Stimulated activated CD4-positive, alpha-beta T cell treated with anti-CD3 and anti-CD28 coated beads, Interleukin-15, amount 100 ng/mL, for 48 hours (primary cell): ENCODE measurements at places on chromosomes 5 and 9.

GRCh38 chr9:4596165-4596922 lies 65.8 kb upstream of the PLPP6 start:
- DNase-seq, result no peak

- DNase-seq, result no peak
Observed at GRCh38 chr9:88266416-88266815, 121.8 kb upstream of the SPIN1 start.

GRCh38 chr5:68285075-68285840 lies 69.7 kb downstream of the PIK3R1 start:
- DNase-seq, result no peak

DNA sequence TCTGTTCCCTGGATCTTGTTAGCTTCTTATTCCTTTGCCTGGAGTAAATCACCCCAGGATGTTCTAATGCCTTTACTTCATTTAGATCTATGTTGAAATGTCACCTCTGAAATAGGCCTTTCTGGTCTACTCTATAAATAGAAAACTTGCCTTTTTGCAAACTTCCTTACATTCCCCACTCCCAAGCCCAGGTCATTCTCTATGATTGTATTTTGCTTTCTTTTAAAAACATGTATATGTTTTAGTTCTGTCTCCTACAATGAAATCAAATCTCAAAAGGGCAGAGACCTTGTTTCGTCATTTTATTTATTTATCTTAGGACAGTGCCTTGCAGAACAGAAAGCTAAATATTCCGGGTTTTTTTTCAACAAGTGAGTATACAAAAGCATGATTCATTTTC lies 1657.7 kb upstream of the C9orf72 start:
- no peak for DNase-seq

DNA sequence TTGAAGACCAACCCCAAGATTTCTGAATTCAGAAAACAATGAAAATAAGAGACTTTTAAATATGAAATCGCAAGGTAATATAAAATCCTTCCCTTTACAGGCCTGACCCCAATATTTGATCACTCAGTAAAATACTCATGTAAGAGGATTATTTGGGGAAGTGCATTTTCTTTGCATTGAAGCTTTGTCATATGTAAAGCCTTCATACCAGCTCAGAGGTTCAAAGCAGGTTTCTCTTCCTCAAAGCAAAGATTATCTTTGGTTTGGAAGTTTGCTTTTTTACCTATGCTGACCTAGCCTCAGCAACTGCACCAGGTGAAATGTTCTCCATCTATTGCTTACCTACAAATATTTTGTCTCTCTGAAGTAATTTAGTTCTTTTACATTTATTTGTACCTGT lies 106.5 kb upstream of the PARP8 start:
- no peak for DNase-seq

- no peak for DNase-seq
Observed at GRCh38 chr5:148469501-148469935, 85.8 kb downstream of the FBXO38 start.
